ENCODE measurements at places on chromosomes 13 and 19. TPM values are rescaled to one million over a fixed set of nuclear protein-coding genes. Genes with fewer than 3 reads are reported as not detected.
A peak's percentile ranks its signal among the peaks of the same experiment; 100 is the strongest.

DNA sequence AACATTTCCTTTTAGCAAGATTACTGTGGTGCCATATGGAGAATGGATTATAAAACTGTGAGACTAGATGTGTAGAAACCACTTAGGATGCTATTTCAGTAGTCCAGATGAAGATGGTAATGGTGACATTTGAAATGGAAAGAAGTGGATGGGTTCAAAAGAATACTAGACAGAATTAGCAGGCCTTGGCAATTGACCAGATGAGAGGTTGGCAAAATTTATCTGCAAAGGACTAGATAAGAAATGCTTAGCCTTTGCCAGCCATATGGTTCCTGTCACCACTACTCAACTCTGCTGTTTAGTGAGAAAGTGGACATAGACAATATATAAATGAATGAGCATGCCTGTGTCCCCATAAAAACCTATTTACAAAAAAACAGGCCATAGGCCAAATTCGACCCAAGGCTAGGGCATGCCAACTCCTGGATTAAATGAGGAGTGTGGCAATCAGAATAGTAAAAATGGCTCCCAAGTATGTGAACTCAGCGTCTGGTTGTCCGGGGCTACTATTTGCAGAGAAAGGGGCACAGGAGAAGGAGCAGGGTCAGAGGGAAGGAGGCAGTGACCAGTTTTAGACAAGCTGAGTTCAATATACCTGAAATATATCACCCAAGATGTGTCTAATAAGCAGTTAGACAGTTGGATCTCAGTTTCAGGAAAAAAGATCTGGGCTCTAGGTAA is 98.4 kb downstream of the ENOX1 start:
- DNase-seq, result no peak

DNA sequence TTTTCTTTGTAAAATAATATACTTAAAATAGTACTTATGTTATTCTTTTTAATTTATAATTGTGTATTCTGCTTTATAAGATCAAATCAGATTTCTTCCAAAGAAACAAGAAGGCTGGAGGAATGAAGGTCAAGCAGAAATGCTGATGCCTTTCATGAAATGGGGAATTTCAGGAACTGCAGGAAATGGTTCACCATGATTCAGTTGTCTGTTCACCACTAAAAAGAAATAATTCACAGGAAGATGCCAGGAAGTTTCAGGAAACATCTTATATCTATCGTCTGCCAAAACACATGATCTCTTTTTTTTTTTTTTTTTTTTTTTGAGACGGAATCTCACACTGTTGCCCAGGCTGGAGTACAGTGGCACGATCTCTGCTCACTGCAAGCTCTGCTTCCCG is 15.7 kb upstream of the SCEL start:
- no peak for DNase-seq

DNA sequence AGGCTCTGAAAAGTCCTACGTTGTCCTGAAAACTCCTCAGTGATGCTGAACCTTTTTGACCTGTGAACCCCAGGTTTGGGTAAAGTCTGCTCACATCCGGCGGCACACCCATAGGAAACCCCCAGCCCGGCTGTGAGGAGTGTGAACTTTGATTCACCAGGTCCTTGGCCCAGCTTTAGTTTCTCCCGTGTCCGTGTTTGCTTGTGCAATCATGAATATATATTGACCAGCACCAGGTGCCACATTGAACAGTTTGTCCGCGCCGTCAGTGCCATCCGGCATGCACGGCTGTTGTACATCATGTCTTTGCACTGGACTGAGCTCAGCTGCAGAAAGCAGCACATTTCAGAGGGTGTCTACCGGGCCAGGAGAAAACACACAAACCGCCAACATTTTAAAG is 45.3 kb downstream of the NFIC start:
- DNase-seq, result no peak

GRCh38 chr19:28045621-28046020 is 1167.3 kb downstream of the UQCRFS1 start:
- no peak for DNase-seq

DNA sequence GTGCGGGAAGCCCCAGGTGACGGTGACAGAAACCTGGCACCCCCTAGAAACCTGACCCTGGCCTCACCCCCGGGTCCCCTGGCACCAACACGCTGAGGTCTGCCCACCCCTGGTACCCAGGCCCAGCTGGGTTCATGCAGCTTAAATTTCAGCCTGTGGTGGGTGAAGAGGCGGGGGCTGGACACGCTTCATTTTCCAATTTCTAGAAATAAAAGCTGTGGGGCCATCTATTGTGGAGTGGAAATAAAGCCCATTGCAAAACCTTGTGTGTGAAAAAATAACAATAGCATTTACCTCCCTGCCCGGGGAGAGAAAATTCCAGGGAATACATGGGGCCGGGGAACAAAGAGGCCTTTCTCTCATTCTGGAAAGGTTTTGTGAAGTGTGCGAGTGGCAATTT is 7.5 kb upstream of the FUT5 start:
- DNase-seq, result no peak

DNA sequence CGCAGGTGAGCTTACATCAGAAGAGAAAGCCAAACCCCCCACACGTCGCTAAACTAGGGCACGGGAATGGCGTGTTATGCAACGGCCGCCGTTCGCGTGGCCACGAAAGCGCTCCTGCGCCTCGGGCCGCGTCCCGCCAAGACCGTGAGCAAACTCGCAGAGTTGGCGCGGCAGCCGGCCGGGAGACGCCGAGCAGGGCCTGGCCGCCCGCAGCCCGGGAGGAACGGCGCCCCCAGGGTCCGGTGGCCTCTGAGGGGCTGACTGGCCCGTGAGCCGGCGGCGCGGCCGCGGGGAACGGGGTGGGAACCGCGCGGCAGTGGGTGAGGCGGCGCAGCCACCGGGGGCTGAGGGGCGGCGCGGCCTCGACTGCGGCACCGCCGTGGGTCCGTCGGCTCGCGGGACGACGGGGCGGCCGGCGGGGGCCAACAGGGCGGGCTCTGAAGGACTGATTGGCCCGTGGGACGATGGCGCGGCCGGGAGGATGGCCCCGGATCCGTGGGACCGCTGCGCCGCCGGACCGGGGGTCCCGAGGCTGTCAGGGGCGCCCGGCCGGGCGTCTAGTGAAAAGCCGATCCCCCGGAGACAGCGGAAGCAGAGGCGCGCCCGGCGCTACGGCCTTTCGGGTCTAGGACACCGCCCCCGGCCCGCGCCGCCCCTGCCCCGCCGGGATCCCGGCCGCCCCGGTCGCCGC is 903 bp downstream of the LATS2 start:
- DNase-seq, result peak; percentile 89

- no peak for DNase-seq
Measured at GRCh38 chr19:1168572-1169410, 5.3 kb downstream of the SBNO2 start.

DNA sequence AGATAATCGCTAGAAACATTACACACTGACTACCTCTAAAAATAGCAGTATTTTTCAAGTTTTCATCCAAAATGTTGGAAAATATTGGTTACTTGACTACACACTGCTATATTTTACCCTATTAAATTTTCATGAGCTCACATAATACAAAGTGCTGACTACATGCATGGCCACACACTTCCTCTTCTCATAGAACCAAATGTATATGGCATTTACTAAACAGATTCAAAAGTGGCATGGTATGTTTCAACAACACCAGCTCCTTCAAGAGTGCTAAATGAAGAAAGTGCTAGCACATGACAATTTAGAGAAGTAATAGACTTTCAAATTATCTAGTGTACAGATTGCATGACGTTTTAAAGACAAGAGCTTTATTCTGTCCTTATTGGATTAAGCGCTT is 780.4 kb upstream of the SLITRK6 start:
- no peak for DNase-seq

- no peak for DNase-seq
Measured at GRCh38 chr13:43608400-43609137, 178.2 kb downstream of the ENOX1 start.

- no peak for DNase-seq
Measured at GRCh38 chr19:7665076-7665475, 3.8 kb upstream of the RETN start.

DNA sequence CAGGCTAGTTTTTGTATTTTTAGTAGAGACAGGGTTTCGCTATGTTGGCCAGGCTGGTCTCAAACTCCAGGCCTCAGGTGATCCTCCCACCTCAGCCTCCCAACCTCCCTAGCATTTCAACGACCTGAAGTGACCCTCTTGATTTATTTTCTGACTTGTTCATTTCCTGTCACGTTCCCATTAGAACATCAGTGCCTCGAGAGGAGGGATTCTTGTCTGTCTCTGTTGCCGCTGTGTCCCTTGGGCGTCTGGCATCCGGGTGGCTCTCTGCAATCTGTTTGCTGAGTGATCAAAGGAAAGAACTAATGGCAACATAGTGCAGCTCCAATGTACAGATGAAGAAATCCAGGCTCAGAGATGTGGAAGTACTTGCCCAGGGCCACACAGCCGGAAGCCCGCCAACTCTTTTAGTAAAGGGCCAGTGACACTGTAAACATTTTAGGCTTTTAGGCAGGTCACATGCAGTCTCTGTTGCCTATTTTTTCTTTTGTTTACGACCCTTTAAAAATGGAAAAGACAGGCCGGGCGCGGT is 47.5 kb downstream of the NFIC start:
- no peak for DNase-seq

- DNase-seq, result no peak
Measured at GRCh38 chr19:11404588-11405222, 14.4 kb downstream of the RGL3 start.

GRCh38 chr13:39777527-39778061 is 122.1 kb downstream of the COG6 start:
- DNase-seq, result no peak

DNA sequence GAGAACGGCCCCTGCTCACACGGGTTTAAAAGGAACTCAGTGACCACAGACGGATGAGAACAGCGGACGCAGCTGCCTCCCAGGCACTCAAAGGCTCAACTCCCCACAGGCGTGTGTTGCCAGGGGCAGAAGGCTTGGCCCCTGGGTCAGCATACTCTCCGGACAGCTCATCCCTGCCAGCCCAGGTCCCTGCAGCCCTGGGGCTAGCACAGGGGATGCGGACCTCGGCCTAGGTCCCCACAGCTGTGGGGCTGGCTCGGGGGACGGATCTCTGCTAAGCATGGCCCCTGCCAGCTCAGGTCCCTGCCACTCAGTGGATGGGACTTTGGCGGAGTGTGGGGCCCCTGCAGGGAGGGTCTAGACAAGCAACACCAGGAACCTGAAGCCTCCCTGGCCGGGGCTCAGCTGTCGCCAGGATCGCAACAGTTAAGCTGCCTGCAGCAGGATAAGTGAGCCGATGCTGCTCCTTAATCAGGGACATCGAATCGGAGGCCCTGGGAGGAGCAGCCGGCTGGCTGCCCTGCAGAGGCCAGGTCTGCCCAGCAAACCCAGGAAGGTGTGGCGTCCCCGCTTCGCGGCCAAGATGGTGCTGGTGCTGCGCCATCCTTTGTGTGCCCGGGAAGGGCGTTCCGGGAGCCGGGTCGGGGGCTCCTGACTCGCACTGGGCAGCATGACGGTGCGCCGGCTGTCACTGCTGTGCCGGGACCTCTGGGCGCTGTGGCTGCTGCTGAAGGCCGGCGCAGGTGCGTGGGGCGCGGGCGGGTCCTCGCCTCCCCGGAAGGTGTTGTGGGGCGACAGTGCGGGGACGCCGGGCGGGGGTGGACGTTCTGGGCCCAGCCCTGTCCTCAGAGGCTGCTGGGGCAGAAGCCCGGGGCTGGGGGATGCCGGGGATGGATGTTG is 32.5 kb downstream of the MCF2L start:
- DNase-seq, result no peak

DNA sequence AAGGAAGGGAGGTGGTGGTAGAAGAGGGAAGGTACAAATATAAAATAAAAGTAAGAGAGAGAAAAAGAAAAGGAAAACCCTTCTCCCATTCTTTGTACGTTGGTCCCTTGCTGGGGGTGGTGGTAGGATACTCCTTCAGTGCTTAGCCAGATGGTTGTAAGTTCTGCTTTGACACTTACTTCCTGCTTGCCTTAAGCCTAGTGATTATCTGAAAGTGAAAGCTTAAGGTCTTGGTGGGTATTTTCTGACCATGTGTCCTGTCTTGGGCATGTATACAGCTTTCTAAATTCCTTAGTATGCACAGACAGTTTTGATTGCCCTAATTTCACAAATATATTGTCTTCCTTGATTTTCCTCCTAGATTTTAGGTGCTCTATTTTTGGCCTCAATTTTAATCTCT is 314.8 kb downstream of the PCDH17 start:
- DNase-seq, result no peak

- DNase-seq, result no peak
Measured at GRCh38 chr13:110574161-110574560, 12.6 kb upstream of the RAB20 start.

- DNase-seq, result no peak
Measured at GRCh38 chr19:7211191-7211951, 82.8 kb downstream of the INSR start.

DNA sequence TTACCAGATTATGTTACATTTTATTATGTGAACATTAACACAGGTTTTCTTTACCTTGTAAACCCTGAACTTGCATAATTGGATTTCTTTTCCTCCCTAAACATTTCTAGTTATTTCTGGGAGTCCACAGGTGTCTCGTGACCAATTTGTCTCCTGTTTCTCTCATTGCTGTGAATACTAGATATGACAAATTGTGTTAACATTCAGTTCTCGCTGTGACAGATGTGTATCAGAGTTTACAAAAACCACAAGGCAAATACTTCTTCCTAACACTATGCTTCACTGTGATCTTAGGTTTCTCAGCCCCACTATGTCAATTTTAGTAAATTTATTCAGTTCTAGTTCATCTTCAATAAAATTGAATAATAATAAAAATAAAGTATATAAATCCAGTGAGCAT is 1554.9 kb downstream of the EFNB2 start:
- no peak for DNase-seq

DNA sequence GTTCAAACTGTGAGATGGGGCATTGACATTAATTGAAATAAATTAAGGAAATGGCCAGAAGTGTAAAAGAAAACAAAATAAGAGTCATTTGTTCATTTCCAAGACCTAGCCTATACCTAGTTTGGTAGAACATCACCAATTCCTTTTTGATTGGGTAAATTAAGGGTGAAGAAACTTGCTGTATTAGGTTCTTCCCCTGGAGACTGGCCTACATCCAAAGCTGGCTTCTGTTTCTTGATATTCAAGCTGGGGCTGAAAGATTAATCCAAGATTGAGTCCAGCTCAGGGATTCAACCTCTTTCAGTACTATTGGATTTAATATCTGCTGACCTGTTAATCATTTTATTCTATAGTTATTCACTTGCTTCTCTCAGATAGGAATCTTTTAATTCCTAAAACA is 183.2 kb downstream of the GPC6 start:
- no peak for DNase-seq

ZSCAN18 gene
- total RNA-seq, result 49.4 TPM

ADPRHL1 gene
- total RNA-seq, result 9.4 TPM

ZNF814 gene
- 8.8 TPM for total RNA-seq

CRTC1 gene
- 5.5 TPM for total RNA-seq

ICAM4 gene
- total RNA-seq, result not detected

FAM216B gene
- not detected for total RNA-seq

CLC gene
- not detected for total RNA-seq

ZNF99 gene
- total RNA-seq, result 0.12 TPM

SLC6A16 gene
- 1.2 TPM for total RNA-seq
